C1 segment of cervical spinal cord (tissue), 14 donors: ENCODE measurements at places on chromosomes 16 and 17.

- no peak for DNase-seq
Observed at GRCh38 chr17:32993977-32994376, 2.3 kb downstream of the SPACA3 start.

GRCh38 chr16:74570412-74571301 is 36.3 kb downstream of the GLG1 start:
- no peak for DNase-seq

DNA sequence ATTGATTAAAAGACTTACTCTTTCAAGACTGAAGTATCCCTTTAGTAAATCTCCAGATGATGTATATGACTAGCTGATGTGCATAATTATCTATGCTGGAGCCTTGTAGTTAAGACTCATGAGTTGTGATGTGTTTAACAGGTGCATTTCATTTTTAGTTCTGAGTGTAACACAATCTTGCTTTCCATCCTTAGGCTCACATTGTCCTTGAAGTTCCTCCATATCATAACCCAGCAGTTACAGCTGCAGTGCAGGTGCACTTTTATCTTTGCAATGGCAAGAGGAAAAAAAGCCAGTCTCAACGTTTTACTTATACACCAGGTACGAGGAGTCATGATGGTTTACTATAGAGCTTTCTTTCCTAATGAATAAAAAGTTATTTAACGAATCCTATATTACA is 52.9 kb downstream of the ESRP2 start:
- DNase-seq, result no peak

GRCh38 chr17:50677851-50678375 is 29.8 kb downstream of the ANKRD40 start:
- DNase-seq, result no peak

GRCh38 chr16:67546091-67546501 is 16.2 kb upstream of the CTCF start:
- no peak for DNase-seq

DNA sequence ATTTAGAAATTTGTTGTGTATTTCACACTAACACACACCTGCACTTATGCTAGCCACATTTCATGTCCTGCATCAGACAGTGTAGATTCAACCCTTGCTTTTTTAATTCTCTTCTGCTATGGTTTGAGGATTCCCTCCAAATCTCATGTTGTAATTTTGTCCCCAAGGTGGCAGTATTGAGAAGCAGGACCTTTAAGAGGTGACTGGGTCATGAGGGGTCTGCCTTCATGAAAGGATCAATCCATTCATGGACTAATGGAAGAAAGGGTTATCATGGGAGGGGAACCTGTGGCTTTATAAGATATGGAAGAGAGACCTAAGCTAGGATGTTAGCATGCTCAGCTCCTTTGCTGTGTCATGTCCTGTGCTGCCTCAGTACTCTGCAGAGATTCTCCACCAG is 1032.2 kb downstream of the CDH11 start:
- DNase-seq, result no peak

DNA sequence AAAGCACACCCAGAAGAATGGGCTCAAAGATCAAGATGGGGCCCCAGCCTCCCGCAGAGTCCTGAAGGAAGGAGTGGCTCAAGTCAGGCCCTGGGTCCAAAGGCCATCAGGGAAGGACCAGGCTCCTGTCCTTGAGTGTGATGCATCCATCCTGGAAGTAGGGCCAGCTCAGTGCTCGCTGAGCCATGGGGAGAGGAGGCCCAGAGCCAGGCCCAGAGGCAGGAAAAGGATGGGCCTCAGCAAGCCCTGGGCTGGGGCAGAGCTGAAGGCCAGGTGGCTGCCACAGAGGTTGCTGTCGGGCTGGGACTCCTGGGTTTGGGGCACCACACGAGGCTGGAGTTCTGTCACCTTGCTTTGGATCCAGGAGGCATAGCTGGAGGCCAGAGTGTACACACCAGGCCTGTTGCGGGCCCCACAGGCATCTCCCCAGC is 3.7 kb downstream of the PRSS8 start:
- no peak for DNase-seq

DNA sequence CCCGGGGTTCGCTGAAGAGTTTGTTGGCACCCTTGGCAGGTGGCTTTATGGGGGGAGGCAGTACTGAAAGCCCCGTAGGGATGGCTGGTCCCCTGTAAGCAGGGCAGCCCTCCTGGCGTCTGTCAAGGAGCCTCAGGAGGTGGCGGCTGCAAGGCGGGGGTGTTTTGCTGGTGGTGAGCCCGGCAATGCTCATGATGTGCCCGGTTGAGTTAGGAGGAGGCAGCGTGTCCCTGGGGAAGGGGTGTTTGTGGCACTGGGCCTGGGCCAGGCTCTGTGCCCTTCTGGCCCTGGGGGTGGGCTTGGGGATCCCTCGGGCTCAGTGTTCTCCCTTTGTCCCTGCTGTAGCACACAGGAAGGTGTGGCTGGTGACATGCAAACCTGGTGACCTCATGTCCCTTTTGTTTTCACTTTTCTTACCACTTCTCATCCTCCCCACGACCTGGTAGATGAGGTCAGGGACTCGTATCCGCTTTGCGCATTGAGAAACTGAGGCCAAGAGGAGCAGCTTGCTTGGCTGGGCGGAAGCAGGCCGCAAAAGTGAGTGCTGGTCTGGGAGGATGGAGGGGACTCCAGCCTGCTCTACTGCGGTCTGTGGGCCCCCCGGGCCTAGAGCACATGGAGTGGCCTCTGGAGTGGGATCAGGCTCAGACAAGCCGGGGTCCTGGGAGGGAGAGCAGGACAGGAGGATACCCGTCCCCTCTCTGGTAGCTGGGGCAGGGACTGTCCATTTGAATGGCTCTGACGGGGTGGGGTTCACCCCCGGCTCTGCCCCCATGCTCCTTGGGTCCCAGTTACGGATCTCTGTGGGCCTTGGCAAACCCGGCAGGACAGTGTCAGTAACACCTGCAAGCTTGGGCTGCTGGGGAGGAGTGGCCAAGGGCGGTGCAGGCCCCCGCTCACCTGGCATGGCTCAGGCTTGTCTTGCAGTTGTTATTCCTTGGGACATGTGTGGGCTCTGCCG is 2.2 kb downstream of the SNN start:
- DNase-seq, result no peak

- no peak for DNase-seq
Observed at GRCh38 chr17:59652119-59652518, 32.4 kb downstream of the CLTC start.

DNA sequence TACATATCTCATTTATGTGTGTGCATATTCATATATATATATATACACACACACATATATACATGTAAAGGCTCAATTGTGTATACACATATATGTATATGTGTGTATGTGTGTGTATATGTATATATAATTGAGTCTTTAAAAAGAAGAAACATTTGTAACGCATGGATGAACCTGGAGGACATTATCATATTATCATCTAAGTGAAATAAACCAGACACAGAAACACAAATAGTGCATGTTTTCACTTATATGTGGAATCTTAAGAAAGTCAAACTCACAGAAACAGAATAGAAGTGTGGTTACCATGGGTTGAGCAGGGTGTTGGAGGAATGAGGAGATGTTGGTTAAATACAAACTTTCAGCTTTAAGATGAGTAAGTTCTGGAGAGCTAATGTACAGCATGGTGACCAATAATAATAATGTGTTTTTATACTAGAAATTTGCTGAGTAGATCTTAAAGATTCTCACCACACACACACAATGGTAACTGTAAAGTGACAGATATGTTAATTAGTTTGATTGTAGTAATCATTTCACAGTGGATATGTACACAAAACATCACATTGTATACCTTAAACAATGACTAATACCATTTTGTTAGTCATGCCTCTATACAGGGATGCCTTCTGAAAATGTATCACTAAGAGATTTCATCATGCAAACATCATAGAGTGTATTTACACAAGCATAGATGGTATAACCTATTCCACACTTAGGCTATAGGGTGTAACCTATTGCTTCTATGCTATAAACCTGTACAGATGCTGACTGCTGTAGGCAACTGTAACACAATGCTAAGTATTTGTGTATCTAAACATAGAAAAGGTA is 132.6 kb upstream of the CACNG5 start:
- DNase-seq, result no peak

DNA sequence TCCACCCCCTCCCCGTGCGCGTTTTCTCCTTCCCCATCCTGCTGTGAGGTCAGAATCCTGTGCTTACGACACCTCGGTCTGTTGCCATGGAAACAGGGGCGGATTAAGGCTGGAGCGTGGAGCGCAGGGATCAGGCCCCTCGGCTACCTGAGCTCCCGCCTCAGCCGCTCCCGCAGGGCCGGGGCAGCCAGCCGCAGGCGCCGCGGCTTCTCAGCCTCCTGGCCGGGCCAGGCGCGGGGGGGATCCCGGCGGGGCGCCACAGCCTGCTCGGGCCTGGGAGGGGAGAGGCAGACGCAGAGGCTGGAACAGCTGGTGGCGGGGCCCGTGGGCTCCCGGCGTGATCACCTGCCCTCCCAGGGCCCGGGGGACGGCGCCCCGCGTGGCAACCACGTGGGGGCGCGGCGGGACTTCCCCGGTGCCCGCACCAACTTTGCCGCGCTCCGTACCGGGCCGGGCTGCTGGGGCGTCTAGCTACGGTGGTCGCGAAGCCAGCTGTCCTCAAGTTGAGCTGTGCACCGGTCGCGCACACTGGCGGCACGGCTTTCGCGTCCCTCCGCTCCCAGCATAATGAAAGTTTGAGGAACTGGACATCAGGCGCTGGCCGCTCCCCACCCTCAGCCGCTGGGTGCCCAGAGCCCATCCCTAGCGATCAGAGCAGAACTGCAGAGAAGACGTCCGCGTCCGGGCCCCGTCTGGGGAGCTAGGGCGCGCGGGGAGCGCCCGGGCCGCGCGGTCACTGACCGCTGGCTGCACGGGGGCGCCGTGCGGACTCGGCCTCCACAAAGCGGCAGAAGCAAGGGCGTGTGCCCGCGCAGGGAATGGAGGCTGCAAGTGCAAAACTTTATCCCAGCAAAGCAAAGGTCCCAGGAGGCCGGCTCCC is 1.2 kb downstream of the RTN4RL1 start:
- peak; percentile 33 for DNase-seq

- DNase-seq, result no peak
Observed at GRCh38 chr17:4509401-4509800, 10.7 kb downstream of the SPNS2 start.

DNA sequence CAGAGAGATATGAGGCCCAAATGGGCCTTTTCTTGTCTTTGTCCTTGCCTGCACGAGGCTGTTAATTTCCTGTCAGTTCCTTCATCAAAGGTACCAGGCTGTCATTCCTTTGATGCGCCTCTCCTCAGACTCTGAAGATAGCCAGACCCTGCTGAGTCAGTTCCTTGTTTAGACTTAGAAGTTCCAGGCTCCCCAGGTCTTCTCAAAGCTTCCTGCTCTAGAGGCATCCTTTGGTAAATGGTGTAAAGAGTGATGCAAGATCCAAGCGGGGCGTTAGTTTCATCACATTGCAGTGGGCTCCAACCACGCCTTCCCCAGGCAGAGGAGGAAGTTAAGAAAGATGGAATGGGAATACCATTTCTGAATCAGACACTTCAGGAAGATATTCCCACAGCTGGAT is 4.0 kb upstream of the CDH11 start:
- no peak for DNase-seq

- DNase-seq, result no peak
Observed at GRCh38 chr17:69375229-69375628, 39.3 kb upstream of the MAP2K6 start.

DNA sequence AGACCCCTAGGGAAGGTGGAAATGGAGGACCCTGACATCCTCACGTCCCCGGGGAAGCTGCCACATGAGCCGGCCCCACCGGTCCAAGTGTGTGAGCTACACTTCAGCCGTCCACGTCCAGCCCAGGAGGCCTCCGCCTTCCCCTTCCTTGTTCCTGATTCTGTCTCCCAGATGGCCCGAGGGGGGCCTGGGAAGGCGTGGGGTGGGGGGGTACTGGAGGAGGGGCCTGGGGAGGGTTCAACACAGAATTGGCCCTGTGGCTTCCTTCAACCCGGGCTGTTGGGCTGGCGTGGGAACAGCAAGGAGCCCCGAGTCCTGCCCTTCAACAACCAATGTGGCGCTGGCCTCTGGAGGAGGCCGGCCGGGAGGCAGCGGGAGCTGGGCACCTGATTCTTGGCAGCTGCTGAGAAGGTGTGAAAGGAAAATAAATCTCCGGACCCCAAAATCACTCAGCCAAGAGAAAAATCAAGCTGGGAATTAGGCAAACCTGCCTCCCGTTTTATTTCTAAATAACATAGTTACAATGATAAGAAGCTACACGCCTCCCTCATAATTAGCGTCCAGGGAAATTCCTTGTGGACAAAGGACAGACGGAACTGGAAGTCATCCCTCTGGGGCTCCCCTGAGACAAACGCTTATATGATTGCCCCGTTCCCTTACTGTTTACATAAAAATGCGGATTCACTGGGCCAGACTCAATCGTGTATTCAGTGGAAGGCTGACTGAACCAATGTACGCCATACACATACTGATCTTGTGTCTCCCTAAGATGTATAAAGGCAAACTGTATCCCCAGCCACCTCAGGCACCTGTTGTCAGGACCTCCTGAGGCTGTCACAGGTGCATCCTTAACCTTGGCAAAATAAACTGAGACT is 1.8 kb upstream of the APRT start:
- DNase-seq, result no peak

DNA sequence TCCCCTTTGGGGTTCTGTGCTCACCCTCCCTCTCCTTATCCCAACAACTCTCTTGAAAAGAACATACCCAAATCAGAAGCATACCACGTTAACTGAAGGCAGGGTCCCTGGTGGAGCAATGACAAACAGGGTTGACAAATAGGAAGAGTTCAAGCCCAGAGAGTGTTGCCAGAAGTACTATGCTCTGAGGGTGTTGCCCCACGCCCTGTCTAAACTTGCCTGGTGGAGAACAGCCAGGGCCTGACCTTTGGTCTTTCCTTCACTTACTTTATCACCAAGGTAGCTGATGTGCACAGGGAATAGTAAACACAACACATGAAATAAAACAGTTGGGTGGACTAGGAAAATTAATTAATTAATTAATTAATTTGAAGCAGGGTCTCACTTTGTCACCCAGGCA is 23.3 kb downstream of the ZNF75A start:
- no peak for DNase-seq

- DNase-seq, result no peak
Observed at GRCh38 chr16:28912558-28912957, 12.5 kb downstream of the RABEP2 start.

DNA sequence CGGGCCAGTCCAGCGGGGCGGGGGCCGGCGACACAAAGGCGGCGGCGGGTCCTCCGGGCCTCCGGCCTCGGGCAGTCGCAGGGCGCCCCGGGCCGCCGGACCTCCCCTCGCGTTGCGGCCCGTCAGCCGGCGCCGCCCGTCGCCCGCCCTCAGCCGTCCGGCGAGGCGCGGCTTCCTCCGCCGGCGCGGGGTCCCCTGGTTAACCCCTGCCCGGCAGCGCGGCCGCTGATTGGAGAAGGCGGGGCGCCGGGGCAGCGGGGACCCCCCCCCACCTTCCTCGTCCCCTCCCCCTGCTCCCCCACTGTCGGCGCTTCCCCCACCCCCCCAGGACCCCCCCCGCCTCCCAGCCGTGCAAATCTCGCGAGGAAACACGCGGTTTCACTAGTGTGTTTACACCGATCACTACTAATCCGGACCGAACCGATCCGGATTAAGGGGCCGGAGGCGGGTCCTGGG is at the start of gene TLK2:
TSS of gene TLK2 (plus strand) at position 402 of the 456 bp plus-strand sequence. CDS start 2,301 bp downstream, outside the sequence.
- peak; percentile 55 for DNase-seq

- DNase-seq, result no peak
Observed at GRCh38 chr16:77816293-77816692, 27.9 kb downstream of the VAT1L start.

GRCh38 chr16:60748366-60748765 is 1287.9 kb downstream of the CDH8 start:
- no peak for DNase-seq
